Hepatocyte (in vitro differentiated cells): ENCODE measurements at places on chromosomes 6 and 20.

DNA sequence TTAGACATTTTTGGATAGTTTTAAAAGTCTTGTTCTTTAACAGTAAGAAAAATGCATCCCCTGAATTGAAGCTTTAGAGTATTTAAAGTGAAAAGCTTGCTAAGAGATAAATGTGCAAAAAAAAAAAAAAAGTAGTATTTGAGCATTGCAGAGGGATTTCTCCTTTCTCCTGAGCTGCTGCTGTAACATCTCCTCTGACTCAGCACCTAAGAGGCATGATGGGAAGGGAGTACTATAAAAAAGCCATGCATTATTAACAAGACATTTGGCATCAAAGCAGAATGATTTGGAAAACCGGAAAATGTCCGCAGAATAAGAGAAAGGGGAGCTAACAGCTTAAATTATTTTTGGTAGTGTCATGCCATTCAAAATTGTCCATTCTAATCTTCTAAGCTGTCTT is 27.9 kb downstream of the B4GALT5 start:
- DNase-seq = no peak

- DNase-seq = no peak
Measured at GRCh38 chr20:52434041-52434425, 242.5 kb upstream of the ZFP64 start.

DNA sequence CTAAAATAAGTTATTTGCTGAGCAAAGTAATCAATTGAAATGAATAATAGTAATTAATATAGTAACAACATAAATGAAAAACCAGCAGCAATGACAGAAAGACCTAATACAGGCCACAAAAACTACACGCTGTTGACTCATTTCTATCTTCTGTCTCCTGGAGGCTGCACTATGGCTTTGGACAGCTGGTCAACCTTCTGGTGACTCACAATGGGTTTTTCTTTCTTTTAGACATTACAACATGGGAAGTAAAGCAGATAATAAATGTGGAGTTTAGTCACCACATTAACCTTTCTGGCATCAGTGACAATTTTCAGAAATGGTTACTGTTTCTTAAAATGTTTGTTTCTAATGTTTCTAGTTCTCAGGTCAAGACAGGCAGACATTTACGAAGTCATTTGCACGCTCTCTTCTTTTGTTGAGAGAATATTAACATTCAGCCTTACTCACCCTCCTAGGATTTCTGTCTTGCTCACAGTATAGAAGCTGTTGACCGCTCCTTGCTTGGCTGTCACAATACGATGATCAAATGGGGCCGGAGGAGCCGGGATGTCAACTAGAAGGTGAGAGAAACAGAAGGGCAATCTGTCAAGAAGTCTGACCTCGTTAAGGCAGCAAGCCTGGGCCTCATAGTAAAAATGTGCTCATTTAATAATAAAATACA is 62.2 kb downstream of the MYLK4 start:
- DNase-seq = no peak

GRCh38 chr20:17793986-17794385 is 94.2 kb downstream of the BANF2 start:
- DNase-seq = no peak

DNA sequence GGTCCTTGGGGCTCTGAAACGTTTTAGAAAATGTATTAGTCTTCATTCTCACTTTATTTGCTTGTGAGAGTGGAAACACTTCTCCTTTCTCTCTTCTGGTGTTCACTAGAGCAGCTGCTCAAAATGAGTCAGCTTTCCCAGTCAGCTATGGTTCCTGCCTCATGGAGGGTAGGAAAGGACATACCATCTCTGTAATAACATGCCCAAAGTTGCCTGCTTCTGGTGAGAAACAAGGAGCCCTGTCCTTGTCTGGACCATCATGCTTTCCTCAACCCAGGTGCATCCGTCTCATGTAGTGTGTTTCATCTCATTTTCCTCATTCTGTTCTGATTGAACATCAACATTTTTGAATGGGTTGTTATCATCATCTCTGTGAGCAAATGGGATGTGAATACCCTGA is 17.1 kb upstream of the TINAG start:
- no peak for DNase-seq

DNA sequence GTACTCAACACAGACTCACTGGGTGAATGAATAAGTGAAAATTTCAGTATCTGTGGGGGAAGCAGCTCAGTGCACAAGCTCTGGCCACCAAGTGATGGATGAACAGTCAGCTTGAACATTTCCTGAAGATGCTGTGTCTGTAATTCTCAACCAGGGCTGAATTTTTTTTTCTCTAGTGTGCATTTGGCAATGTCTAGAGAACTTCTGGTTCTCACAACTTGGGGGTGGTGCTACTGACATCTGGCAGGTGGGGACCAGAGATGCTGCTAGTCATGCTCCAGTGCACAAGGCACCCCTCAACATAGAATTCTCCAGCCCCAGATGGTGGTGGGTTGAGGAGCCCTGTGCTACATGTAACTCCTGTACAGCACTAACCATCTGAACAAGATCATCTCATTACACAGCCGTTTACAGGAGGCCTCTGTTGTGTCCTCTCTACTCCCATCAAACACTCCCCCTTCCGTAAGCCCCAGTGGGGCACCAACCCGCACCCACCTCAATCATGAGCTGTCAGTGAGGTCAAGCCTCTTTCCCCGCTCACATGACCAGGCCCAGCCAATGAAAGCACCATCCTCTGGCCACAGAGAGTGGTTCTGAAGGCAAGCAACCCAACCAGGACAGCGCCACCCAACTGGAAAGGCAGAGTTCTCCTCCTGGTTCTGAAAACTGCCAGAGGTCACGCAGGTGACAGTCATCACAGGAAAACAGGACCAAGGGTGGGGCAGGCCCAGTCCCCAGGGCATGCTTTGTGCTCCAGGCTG is 103.9 kb upstream of the PMEPA1 start:
- no peak for DNase-seq

GRCh38 chr6:11769811-11770545 is 8.6 kb downstream of the ADTRP start:
- no peak for DNase-seq

DNA sequence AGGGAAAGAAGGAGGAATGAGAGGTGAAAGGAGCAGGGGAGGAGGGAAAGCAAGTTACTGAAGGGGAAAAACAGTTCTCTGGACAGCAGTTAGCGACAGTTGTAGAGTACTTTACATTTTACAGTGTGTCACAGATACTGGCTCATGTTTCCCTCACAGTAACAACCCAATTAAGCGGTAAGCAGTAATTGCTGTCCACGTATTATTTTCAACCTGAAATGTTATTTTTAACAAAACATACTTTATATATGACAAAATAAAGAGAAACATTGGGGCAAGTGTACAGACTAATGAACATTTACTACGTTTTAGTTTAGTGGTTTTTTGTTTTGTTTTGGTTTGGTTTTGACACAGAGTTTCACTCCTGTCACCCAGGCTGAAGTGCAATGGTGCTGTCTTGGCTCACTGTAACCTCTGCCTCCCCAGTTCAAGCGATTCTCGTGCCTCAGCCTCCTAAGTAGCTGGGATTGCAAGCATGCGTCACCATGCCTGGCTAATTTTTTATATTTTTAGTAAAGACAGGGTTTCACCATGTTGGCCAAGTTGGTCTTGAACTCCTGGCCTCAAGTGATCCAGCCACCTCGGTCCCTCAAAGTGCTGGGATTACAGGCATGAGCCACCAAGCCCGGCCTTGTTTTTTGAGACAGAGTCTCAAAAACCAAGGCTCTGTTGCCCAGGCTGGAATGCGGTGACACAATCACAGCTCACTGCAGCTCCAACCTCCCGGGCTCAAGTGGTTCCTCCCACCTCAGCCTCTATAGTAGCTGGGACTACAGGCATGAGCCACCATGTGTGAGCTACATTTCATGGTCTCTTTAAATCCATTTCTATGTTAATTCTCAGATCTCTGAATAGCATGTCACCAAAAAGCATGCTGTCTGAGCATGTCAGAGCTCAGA is 22.6 kb upstream of the BTN3A2 start:
- DNase-seq = no peak

- no peak for DNase-seq
Measured at GRCh38 chr20:38932457-38933120, 6.4 kb downstream of the FAM83D start.

- no peak for DNase-seq
Measured at GRCh38 chr20:9160331-9160730, 91.4 kb downstream of the PLCB4 start.

GRCh38 chr6:169926617-169927417 is 175.4 kb downstream of the ERMARD start:
- DNase-seq = no peak

GRCh38 chr20:61933481-61933950 is 132.2 kb downstream of the TAF4 start:
- no peak for DNase-seq

DNA sequence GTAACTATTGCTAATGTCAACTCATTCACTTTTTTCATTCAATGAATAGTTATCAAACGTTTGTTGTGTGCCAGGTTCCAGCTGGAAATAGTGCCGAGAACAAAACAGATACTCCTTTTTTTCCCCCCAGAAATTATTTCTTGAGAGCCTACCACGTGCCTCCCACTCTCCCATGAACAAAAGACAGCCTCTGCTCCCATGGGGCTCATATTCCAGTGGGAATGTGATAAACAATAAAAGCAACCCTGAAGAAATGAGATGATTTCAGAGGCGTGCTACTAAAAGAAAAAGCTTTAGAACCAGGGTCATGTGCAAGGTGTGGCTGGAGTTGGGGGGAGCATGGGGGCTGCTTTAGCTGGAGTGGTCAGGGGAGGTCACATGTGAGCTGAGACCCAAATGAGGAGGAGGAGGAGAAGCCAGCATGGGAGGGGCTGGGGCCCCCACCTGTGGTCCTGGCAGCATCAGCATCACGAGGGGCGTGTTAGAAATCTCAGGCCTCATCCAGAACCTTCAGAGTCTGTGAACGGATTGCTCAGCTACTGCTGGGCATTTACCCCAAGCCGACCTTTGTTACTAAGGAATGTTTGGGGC is 157.4 kb downstream of the EYA2 start:
- DNase-seq = no peak

DNA sequence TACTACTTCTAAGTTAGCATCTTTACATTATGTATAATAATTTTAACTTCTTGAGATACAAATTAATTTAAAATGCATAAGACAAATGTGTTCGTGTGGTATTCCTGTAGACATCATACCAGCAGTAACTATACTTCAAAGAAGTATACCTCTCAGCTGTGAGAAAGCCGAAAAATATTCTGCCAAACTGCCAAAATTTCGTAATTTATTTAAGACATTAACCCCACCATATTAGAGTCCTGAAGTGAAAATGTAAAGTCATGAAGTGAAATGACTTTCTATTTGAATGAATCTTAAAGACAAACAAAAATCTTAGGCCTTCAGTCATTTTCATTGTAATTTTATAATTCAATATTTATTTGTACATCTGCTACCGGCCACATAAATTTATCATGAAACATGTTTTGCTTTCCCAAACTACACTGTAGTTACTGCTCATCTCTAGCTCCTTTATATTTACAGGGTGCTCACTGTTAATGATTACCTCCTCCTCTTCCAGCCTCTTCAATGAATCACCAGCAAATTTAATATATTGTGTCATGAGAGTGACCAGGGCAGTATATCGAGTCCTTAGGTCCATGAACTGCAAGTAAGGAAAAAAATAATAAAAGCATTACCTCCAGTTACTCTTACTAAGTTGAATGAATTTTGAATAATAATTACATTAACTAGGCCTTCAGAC is 18.5 kb downstream of the DST start:
- peak; percentile 43 for DNase-seq

DNA sequence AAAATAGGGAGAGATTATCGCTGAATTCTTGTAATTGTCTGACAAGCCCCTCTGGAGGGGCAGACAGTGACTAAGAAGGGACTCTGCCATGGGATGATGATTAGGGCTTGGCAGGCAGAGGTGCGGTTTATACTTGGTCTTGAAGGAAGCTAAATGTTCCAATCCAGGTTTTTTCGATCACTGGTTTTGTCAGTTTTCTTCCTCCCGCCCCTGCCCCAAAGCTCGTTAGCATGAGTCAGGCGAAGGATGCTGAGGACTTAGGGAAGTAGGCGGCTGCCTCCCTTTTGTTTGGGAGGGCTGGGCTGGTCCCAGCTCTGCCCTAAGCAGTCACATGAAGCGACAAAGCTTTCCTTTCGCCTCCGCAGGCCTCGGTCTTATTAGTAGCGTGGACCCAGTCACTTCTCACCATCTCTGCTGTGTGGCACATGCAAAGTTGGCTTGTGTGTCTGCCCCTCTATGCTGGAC is 314.2 kb downstream of the CDC5L start:
- DNase-seq = no peak

- no peak for DNase-seq
Measured at GRCh38 chr6:13760307-13761304, 49.0 kb upstream of the RANBP9 start.

DNA sequence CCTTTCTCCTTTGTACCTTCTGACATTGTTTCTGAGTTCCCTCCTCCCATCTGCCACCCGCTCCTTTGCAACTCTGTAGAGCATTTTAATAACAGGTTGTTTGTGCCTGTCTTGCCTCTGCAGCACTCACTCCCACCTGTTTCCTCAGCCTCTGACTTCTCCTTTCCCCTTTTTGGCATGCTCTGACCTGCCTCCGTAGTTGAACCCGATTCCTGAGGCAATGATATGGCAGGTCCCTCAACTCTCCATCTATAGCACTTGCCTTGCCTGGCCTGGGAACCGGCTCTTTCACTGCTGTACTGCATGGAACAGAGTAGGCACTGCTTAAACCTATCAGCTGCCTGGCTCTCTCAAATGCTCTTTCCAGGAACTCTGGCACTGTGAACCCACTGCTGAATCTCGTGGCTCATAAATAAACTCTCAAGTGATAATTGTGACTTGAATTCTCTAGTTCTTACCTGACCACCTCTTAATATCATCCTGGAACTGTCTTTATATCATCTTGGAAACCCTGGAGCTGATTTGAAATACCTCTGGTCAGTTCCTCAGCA is 50.3 kb downstream of the UTRN start:
- no peak for DNase-seq

- DNase-seq = no peak
Measured at GRCh38 chr20:37866051-37866450, 36.9 kb upstream of the VSTM2L start.

DNA sequence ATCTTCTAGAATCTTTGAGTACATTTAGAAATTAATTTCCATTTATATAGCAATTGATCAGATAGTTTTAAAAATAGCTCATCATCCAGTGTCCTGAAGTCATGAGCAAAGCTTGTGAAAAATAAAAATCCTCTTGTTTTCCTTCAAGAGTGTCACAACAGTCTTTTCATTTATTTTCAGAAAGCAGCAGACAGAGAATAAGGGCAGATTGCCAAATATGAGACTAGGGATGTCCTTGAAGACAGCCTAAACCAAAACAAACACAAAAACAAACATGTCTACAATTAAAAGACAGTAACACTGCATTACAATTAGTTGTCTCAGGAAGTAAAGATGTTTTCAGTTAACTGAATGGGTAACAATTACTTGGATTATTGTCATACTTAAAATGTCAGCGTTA is 682.8 kb downstream of the TFAP2A start:
- DNase-seq = no peak
